ENCODE measurements at places on chromosomes 11 and 22.

GRCh38 chr22:49160261-49161001 is 667.2 kb downstream of the BRD1 start:
- no peak for DNase-seq

- no peak for DNase-seq
Measured at GRCh38 chr22:26295563-26296126, 126.4 kb downstream of the SEZ6L start.

DNA sequence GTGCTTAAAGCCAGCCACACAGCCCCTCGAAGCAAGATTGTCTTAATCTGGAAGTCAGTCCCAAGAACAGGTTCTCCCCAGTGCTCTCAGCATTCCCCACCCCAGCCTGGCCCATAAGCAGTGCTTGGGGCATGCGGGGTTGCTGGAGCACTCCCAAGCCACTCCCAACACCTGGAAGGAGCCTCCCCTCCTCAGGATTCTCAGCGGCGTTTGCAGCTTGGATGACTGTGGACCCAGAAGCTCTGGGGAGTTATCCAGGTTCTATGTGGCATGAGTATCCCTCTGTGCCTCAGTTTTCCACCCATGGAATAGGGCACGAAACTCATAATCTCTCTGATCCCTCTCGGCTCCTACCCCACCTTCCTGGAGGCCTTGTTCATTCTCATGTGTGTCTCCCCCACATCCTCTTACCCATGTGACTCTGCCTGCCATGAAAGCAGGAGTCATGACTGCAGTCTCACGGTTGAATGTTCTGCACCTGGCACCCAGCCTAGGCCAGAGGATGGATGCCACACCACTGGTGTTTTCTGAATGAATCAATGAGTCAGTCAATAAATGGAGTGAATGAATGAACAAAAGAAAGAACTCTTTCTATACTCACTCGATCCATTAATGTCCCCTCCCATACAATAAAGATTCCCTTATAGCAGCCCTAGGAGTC is 33.4 kb upstream of the WNT7B start:
- DNase-seq = no peak

DNA sequence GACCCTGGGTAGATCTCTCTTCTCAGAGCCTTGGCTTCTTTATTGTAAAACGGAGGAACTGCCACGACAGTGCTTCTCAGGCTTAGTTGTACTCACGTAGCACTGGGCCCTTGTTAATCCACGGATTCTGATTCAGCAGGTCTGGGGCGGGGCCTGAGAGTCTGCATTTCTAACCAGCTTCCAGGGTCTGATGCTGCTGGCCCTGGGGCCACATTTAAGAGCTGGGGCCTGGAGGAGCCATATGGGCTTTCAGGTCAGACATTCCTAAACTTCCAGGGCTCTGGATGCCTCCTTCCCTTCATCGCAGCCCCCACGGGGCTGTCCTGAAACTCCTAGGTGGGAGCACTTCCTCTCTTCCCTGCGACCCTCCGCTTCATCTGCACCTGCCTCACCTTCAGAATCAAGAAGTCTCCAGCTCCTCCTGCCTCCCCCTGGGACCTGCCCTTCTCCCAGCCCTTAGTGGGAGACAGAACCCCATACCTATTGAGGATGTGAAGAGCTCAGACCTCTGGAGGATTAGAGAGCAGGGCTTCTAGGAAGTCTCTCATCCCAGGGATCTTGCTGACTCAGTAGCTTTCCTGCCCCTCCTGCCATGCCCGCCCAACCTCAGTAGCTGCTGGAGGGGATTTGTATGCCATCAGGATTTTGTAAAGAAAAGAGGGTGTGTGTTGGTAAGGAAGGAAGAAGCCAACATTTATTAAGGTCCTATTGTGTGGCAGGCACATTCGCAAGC is 92.5 kb downstream of the LRRC32 start:
- DNase-seq = no peak

- DNase-seq = no peak
Measured at GRCh38 chr11:44936951-44937543, 13.6 kb downstream of the TP53I11 start.

- no peak for DNase-seq
Measured at GRCh38 chr22:38353701-38354100, 36.5 kb upstream of the CSNK1E start.

DNA sequence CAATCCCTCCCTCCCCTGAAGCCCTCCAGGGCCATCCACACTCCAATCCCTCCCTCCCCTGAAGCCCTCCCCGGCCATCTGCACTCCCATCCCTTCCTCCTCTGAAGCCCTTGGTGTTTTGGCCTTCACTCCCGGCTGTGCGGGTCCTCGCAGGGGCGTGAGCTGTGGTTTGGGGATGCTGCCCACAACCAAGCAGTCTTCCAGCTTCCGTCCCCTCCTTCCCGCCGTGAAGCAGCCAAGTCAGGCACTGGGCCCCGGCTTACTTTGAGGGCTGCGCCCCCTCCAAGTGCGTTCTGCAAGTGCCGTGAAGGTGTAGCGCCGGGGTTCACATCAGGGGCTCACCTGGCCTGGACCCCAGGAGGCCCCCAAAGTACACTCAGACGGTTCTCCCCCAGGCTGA is 335.9 kb downstream of the BRD1 start:
- no peak for DNase-seq

DNA sequence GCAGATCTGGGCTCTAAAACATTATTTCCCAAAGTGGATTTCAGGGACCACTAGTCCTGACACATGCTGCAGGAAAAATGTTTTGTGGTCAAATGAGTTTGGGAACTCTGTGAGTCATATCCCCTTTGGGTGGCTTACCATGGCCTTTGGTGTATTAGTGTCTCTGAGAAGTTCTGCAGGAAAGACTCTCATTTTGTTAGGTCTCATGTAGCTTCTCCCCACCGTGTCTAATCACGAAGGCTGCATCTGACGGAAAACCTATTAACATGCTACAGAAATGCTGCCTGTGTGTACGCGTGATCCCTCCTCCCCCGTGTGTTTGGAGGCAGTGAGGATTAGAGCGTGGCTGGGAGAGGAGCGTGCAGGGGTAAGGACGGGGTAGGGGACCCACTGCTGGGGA is 191.7 kb downstream of the ST3GAL4 start:
- DNase-seq = no peak

DNA sequence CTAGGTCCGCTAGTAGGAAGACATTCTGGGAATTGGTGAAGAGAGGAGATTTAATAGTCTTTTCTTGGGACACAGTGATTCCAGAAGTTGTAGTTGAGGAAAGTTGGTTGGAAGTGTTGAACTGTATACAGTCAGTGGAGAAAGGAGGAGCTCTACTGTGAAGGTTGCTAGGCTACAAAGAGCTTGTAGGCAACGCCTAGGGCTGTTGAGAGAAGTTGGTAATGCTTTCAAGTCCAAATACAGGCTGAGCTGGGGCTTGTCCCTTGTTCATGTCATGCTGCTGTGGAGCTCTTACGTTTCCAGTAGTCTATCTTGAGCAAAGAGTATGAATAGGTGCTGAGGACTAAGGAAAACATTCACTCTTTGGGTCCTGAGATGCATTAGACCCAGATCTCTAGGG is 1.1 kb downstream of the TBCEL start:
- DNase-seq = no peak

DNA sequence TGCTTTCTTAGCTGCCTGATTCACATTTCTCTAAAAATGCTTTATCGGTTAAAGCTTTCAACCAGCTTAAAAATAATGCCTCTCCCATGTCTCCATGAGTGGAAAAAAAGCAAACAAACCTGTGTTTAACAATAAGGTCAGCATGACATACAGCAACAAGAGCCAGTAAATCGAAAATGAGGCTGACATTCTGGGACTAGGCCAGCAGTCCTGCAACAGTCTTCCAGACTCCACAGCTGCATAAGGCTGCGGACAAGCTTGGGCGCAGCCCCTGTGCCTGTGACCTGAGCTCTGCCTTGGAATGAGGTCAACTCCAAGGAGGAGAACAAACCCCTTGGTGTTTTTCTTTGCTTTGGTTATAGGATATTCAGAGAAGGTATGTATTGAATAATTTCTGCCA is 95.5 kb downstream of the PGR start:
- DNase-seq = no peak

Measured in activated CD4-positive, alpha-beta T cell treated with anti-CD3 and anti-CD28 coated beads, Interleukin-2, amount 50 U/mL, for 4 hours (primary cell).